ELR (cell line): ENCODE measurements at places on chromosomes 16 and 17.
A peak's percentile ranks its signal among the peaks of the same experiment; 100 is the strongest.

- no peak for DNase-seq
These were observed 16.6 kb downstream of the SMYD4 start for GRCh38 chr17:1813088-1813487.

GRCh38 chr17:45231481-45232116 lies 9.9 kb downstream of the FMNL1 start:
- DNase-seq, result peak; percentile 58

DNA sequence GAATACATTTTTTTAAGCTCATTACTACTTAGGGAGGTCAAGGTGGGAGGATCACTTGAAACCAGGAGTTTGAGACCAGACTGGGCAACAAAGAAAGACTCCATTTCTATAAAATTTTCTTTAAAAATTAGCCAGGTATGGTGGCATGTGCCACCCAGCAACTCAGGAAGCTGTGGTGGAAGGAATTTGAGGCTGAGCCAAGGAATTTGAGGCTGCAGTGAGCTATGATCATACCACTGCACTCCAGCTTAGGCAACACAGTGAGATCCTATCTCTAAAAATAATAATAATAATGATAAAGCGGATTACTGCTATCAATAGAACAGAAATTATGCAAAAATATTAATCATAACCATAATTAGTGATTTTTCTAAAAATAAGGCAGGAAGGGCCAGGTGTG lies 170.3 kb downstream of the COPRS start:
- peak; percentile 34 for DNase-seq

- peak; percentile 70 for DNase-seq
These were observed 732 bp downstream of the ULK2 start for GRCh38 chr17:19867079-19867328.

GRCh38 chr16:55824473-55825000 lies 8.4 kb downstream of the CES1 start:
- no peak for DNase-seq

- DNase-seq, result peak; percentile 27
These were observed 7.4 kb downstream of the PNPO start for GRCh38 chr17:47948706-47949196.

GRCh38 chr17:34398990-34399389 lies 36.0 kb upstream of the CCL1 start:
- DNase-seq, result no peak

- no peak for DNase-seq
These were observed 176.0 kb downstream of the TMEM132E start for GRCh38 chr17:34755371-34755770.

DNA sequence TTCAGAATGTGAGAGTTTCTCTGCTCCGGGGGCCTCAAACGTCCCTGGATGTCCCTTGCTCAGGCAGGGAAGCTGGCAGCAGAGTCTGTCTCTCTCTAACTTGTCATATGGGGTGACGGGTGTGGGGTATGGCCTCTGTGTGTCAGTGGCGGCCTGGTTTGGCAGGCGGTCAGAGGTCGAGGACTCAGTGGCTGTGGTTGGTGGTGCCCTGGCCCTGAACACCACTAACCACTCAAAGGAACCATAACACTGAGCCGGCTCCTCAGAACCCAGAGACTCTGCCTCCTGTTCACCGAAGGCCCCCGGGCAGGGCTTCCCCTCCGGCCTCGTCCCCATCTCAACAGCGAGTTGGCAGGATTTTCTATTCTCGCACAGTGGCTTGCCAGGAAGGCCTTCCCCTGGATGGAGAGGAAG lies 677 bp downstream of the P2RX1 start:
- no peak for DNase-seq
